ENCODE measurements at places on chromosomes 5 and 9.

DNA sequence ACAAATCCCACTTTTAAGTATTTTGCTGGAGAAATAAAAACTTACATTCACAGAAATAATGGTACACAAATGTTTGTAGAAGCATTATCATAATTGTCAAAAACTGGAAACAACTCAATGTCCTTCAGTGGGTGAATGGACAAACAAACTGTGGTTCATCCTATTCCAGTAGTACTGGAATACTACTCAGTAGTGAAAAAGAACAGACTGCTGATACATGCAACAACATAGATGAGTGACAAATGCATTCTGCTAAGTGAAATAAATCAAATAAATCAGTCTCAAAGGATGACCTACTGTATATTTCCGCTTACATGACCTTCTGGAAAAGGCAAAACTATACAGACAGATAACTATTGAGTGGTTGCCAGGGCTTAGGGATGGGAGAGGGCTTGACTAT is 114.1 kb downstream of the ANKRD55 start:
- DNase-seq: no peak

DNA sequence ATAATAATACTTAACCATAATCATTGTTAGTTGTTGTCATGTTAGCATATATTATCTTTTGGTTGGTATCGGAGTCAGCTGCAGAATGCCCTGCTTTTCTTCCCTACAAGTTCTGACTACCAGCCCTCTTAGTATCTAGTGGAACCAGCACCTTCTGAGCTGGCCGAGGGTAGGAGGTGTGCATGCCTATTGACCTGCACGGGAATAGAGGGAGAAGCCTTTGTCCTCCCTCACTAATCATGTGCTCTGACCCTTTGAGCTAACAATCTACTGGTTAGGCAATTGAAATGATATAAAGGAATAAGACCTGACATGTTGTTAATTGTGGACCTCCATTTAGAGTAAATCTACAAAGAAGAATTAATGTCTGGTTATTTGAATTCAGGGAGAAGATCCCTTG is 4.1 kb downstream of the PCSK5 start:
- DNase-seq: no peak

GRCh38 chr9:104747245-104747564 is 278 bp upstream of the NIPSNAP3A start:
- no peak for DNase-seq

- no peak for DNase-seq
Measured at GRCh38 chr9:123608104-123608503, 252.1 kb downstream of the CRB2 start.

DNA sequence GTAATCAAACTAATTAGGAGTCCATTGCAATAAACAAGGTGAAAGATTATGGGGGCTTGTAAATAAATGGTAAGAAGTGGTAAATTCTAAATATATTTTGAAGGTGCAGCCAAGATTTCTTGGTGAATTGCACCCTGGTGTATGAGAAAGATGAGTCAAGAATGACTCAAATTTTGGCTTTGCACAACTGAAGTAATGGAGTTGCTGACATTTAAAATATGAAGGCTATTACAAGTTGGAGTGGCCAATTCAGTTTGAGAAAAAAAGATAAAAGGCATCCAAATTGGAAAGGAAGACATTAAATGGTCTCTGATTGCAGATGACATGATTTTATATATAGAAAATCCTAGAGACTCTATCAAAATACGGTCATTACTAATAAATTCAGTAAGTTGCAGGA is 2330.6 kb downstream of the MAT2B start:
- DNase-seq: no peak

DNA sequence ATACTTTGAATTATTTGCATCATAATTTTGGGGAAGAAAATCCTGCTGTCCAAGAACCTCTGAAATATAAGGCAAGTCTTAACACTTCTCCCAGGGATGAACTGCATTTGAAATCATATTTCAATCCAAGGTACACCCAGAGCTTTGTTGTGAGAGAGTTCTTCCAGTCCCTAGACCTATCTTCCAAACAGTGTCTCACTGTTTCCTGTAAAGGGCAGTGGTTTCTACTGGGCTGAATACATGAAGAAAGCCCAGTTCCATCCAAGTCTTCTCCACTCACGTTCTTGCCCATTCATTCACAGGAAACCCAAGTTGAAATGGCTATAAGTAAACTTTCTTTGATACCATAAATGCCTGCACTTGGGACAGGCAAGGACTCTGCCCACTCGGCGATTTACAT is 108.3 kb upstream of the LHFPL2 start:
- DNase-seq: no peak

GRCh38 chr5:14313986-14314690 is 171.0 kb downstream of the TRIO start:
- no peak for DNase-seq

DNA sequence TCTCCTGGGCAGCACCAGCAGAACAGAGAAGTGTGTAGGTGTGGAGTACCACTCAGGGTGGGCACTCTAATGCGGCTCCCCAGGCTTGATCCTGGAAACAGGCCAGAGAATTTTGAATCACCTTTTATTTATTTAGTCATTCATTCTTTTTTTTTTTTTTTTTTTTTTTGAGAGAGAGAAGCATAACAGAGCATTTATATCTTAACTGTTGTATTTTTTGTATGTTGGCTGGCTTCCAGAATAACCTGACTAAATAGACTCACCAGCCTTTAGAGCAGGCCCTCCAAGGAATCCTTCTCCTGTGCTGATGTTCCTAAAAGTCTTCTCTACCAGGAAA is 153.4 kb downstream of the PIK3R1 start:
- DNase-seq: no peak

GRCh38 chr5:9500193-9500592 is 45.7 kb downstream of the SEMA5A start:
- DNase-seq: no peak
